Right atrium auricular region (tissue), 2 donors: ENCODE measurements at places on chromosomes 6 and 20. TPM values are rescaled to one million over a fixed set of nuclear protein-coding genes. Genes with fewer than 3 reads are reported as not detected.

- DNase-seq, result no peak
These were observed 225.3 kb upstream of the FAM83B start for GRCh38 chr6:54621285-54621684.

DNA sequence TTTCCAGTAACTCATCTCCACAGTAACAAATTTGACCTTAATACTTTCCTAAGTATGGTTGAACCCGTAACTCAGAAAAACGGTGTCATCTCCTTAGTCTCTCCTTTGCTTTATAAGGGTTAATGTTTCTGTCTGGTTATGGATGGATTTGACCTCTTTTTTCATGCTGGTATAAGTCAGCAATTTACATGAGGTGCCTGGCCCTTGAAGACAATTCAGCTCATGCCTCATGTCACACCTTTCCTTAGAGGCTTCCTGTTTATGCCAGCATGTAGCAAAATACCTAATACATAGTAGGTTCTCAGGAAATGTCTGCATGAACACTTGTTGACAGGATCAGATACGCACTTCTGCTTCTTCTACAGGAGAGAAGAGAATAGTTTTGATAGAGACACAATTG, 37.7 kb upstream of the C20orf144 start:
- DNase-seq, result no peak

DNA sequence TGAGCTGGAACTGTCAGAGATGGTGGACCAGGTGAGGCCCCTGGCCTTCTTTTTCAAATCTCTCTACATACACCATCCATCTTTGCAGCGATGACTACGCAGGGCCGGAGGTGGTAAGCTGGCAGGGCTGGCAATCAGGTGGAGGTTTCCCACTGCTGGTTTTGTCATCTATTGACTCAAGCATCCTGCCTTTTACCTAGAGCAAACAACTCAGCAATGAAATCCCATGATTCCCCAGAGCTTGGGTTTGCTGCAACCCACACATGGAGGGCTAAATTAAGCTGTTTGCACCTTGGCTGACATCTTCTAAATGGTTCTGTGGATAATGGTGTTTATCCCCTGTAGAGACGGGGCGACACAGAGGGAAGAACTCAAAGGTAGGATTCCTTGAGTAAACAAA, 170.2 kb downstream of the SCP2D1 start:
- DNase-seq, result no peak

DNA sequence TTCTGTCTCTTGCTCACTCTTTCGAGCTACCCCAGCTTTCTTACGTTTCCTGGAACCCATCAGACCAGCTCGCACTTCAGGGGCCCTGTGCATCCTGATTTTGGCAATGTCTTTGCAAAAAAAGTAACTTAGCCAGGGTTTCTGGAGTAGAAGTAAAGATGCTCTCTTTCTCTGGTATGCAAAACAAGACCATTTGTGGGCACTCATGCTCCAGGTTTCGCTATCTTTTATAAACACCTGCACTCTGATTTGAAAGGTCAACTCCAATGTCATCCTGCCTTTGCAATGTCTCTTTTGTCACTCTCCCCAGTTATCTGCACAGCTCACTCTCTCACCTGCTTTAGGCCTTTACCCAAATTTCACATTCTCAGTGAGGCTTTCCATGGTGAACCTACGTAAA, 869.1 kb downstream of the QKI start:
- DNase-seq, result no peak

GRCh38 chr6:114068116-114068515, 97.2 kb upstream of the HDAC2 start:
- no peak for DNase-seq

Gene BTNL2
- total RNA-seq, result not detected
